GM23248 (cell line): ENCODE measurements at places on chromosomes 16 and 17. TPM values are rescaled to one million over a fixed set of nuclear protein-coding genes. Genes with fewer than 3 reads are reported as not detected.

- DNase-seq, result no peak
These were observed 124.2 kb downstream of the ZFHX3 start for GRCh38 chr16:72923757-72924156.

- DNase-seq, result no peak
These were observed 1.8 kb upstream of the TPPP3 start for GRCh38 chr16:67395105-67395457.

GRCh38 chr17:14033166-14033565 is 36.1 kb upstream of the COX10 start:
- no peak for DNase-seq

- no peak for DNase-seq
These were observed 197.3 kb downstream of the ANKFN1 start for GRCh38 chr17:56350592-56350991.

DNA sequence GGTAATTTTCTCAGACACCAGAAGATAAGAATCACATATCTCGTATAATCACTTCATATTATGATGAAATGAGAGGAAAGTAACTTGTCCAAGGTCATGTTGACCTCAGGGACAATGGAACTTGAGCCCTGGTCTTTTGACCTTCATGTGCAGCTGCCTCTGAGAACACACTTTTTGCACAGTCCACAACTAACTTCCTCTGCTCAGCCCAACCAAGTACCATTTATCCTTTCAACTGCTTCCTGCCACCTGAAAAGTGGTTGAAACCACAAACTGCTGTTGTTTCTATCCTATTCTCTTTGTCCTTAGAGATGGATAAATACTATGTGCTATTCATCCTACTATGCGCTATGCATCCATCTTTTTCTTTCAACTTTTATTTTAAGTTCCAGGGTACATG is 2.3 kb upstream of the CCL1 start:
- DNase-seq, result no peak

GRCh38 chr16:24971718-24972117 is 43.5 kb downstream of the ARHGAP17 start:
- DNase-seq, result no peak

Gene TPSG1
- polyA plus RNA-seq, result not detected in 2 replicates

Gene TGFB1I1
- 174 and 177 TPM in 2 replicates for polyA plus RNA-seq

DNA sequence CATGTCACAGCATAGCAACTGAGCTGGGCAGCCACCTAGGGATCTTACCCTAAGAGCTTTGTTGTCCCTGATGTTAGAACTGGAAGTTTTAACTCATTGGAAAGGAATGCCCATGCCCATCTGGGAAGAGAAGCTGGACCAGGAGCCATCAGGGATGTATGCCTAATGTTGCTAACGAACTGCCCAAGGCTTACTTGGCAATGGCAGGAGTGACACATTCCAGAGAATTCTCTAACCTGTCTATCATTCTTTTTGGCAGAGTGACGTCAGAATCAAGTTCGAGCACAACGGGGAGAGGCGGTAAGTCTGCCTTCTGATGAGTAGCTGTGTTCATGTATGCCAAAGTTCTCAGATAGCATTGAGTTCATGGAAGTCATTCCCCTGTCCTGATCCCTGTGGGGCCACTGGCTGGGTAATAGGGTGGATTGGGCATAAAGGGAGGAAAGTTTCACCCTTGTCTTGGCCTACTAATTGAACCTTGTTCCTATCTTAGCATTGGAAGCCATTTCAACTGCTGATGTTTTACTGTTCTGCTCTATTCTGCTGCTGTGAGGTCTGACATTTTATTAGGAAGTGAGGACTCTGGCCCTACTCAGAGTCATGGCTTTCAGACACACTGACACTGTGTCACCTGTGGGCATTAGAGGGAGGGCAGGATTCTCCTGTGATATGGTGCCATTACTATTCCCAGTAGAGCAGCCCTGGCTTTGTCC is 23.7 kb downstream of the MAP3K3 start:
- DNase-seq, result no peak

GRCh38 chr17:56737421-56738161 is 96.1 kb downstream of the C17orf67 start:
- DNase-seq, result peak; percentile 43

GRCh38 chr16:14509055-14509454 is 121.0 kb downstream of the PARN start:
- peak; percentile 78 for DNase-seq

Gene MYLK3
- polyA plus RNA-seq, result 0.11 TPM in 1 of 2 replicates, not detected in the other

DNA sequence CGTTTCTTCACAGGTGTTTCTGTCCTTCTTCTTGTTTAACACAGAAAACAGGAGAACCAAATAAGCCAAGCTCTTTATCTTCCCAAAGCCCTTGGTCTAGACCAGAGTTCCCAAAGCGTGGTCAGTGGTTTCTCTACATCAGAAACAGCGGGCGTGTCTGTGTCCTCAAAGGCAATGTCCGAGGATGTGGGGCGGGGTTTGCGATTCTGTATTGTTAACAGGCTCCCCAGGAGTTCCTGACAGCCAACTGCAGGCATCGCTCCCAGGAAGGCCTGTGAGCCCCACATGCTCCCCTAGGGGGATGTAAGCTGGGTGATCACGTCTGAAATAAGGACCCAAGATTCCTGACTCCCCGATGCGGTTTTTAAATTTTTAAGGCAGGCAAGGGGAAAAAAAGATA is 28.4 kb upstream of the SLC25A19 start:
- no peak for DNase-seq

Gene TRPV3
- polyA plus RNA-seq, result 0.35 and 0.41 TPM in 2 replicates

DNA sequence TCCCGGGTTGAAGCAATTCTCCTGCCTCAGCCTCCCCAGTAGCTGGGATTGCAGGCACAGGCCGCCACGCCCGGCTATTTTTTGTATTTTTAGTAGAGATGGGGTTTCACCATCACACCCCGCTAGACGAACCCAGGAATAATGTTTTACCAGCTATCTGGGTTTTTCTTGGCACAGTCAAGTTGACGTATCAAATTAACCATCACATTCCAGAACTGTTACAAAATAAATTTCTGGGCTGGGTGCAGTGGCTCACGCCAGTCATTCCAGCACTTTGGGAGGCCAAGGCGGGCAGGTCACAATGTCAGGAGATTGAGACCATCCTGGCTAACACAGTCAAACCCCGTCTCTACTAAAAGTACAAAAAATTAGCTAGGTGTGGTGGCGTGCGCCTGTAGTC is 501.2 kb downstream of the SHISA9 start:
- DNase-seq, result no peak

DNA sequence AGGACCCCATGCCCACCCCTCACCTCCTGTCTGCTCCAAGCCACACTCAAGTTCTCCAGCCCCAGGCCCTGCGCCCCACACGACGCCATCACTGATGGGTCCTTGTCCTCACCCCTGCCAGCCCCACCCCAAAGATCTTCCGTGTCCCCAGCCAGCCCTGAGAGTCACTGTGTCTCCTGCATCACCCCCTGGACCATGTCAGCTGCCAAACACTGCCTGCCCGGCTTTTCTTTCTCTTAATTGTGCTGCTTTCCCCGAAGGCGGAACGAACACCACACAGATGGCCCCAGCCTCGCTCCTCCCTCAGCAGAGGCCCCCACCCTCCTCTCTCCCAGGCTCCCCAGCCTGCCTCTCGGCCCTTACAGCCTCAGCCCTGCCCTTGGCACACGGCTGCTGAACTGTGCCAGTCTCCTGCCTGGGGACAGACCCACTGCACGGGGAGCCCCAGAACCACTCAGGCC is 4.8 kb upstream of the GAA start:
- DNase-seq, result no peak

DNA sequence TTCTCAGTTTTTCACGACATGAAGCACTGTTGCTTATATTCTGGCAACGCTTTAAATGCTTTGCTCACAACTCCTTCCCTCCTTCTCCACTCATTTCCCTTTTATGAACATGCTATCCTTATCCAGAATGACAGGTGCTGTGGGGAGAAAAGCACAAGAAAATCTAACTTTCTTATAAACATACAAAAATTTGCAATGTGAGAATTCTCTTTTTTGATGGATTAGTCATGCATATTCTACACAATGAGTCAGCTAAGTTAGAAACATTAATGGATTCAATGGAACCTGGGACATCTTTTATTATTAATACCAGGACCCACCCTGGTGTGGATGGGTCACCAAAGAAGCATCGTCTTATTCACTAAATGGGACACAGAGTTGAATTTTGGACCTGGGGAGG is 234.6 kb upstream of the CDH5 start:
- DNase-seq, result peak; percentile 63

DNA sequence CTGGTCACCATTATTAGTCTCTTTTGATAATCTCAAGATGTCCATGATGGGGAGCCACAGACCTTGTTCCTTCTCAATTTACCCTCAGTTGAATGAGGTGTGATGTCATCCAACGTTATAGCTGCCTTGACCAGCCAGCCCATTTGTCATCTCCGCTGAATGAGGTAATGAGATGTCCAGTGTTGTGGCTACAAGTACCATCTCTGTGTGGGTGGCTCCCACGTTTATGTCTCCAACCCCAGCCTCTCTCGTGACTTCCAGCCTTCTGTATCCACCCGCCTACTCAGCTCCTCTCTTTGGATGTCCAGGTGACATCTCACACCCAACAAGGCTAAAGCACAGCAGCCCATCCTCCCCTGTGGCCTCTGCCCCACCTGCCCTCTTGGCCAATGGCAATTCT is 18.2 kb downstream of the DNAH17 start:
- DNase-seq, result no peak

DNA sequence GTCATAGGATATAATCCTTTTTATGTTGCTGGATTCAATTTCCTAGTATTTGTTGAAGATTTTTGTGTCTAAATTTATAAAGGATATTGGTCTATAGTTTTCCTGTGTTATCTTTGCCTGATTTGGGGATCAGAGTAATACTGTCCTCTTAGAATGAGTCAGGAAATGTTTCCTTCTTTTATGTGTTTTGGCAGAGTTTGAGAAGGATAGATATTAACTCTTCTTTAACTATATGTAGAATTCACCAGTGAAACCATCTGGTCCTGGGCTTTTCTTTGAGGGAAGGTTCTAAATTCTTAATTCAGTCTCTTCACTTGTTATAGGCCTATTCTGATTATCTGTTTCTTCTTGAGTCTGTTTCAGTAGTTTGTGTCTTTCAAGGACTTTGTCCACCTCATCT is 66.3 kb upstream of the NACA2 start:
- DNase-seq, result no peak

DNA sequence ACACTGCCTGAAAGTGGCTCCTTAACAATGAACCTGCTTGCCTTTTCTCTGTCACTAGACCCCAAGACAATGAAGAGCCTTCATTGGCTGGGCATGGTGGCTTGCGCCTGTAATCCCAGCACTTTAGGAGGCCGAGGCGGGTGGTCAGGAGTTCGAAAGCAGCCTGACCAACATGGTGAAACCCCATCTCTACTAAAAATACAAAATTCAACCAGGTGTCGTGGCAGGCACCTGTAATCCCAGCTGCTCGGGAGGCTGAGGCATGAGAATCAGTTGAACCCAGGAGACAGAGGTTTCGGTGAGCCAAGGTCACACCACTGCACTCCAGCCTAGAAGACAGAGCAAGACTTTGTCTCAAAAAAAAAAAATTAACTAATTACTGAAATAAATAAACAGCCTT is 45.3 kb upstream of the SEC14L1 start:
- no peak for DNase-seq

GRCh38 chr17:79674506-79675412 is 56.0 kb upstream of the ENPP7 start:
- DNase-seq, result no peak

GRCh38 chr16:83722456-83723183 is 85.2 kb upstream of the HSBP1 start:
- peak; percentile 31 for DNase-seq

Gene TP53TG3B
- polyA plus RNA-seq, result not detected in 2 replicates

GRCh38 chr16:54817432-54817831 is 113.2 kb upstream of the IRX5 start:
- peak; percentile 15 for DNase-seq

Gene PLK1
- 32.7 and 34.6 TPM in 2 replicates for polyA plus RNA-seq

Gene RNF222
- not detected in 2 replicates for polyA plus RNA-seq

- no peak for DNase-seq
These were observed 40.5 kb downstream of the FTO start for GRCh38 chr16:53744449-53744848.

GRCh38 chr17:42180411-42180921 is 476 bp downstream of the KCNH4 start:
- no peak for DNase-seq

- no peak for DNase-seq
These were observed 20.6 kb upstream of the ADGRG1 start for GRCh38 chr16:57607676-57608461.

Gene C16orf86
- 2.8 and 3.4 TPM in 2 replicates for polyA plus RNA-seq

- no peak for DNase-seq
These were observed 5.7 kb downstream of the CLEC3A start for GRCh38 chr16:78028018-78028417.

DNA sequence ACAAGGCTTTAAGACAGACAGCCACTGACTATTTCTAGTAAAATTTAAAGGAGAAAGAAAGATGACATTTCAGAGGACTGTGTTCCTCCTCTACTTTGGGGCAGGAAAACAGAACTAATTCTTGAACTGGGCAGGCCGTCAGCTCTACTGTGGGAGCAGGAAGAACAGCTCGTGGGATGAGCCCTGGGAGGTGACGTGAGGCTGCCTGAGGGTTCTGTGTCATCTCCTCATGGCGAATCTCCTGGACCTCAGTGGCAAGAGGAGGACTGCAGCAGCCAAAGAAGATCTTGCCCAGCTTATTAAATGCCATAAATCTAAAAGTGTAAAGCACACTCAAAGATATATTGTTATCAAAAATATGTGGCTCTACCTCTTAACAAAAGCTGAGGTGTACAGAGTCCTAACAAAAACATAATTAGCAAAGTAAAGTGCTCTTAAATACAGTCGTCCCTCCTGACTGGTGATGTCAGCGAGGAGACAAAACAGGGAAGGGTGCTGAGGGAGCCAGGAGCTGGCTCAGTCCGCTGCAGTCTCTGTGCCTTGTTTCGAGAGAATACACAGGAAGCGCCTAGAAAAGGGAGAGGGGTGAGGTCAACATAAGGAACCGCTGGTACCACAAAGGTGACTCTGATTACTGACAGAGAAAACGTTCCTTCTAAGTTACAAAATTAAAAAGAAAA is 58.0 kb downstream of the CREBBP start:
- peak; percentile 85 for DNase-seq

Gene USP43
- 0.08 TPM in 1 of 2 replicates, not detected in the other for polyA plus RNA-seq

DNA sequence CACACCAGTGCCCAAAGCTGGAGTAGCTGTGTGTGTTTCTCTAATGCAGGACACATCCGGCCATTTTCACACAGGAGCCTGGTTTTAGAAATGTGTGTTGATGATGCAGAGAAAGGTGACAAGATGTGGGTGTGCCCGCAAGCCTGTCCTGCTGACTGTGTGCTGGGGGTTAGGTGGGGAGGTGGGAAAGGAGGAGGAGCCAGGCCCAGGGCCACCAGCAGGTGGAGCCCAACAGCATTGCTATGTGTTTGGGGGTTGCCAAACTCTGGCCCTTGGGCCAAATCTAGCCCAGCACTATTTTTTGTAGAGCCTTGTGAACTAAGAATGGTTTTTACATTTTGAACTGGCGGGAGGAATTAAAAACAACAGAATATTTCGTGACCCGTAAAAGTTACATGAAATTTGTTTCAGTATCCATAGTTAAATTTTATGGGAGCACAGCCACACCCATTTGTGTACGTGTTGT is 61.7 kb upstream of the LGALS9 start:
- DNase-seq, result peak; percentile 54

Gene OR4D1
- not detected in 2 replicates for polyA plus RNA-seq
